ENCODE measurements at places on chromosomes 16 and 17. TPM values are rescaled to one million over a fixed set of nuclear protein-coding genes. Genes with fewer than 3 reads are reported as not detected.

DNA sequence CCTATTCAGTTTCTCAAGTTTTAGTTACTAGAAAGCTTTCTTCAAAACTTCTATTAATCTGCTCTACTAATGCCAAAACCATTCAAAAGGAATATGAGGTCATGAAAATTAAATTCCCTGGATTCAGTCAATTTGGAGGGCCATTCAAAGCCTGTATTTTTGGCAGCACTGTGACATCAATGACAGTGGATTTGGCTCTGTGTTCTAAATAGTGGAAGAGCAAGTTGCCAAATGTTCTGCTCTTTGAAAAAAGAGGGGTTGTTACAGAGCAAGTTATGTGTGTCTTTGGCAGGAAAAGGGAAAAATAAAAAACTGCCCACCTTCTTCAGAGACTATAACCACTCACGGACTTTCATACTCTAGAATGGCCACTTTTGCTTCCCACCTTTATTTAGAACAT is 3.2 kb upstream of the C16orf46 start:
- DNase-seq: no peak

- no peak for DNase-seq
Observed at GRCh38 chr17:68326681-68327080, 35.4 kb downstream of the ARSG start.

DNA sequence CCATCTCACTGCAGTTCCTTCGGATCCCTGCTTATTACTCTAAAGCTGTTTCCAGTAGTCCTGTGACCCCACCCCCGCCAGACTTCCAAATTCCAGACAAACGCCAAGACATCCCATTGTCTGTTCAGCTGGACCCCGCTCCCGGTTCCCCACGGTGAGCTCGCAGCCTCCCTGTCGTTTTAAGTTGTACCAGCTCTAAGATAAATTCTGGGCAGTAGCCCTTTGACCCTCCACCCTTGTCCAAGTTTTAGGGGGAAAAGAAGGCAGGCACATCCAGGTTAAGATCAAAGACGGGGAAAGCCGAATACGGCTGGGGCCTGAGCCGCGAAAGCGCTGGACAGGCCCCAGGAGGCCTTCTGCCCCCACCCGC is 589 bp downstream of the ARL6IP1 start:
- no peak for DNase-seq

DNA sequence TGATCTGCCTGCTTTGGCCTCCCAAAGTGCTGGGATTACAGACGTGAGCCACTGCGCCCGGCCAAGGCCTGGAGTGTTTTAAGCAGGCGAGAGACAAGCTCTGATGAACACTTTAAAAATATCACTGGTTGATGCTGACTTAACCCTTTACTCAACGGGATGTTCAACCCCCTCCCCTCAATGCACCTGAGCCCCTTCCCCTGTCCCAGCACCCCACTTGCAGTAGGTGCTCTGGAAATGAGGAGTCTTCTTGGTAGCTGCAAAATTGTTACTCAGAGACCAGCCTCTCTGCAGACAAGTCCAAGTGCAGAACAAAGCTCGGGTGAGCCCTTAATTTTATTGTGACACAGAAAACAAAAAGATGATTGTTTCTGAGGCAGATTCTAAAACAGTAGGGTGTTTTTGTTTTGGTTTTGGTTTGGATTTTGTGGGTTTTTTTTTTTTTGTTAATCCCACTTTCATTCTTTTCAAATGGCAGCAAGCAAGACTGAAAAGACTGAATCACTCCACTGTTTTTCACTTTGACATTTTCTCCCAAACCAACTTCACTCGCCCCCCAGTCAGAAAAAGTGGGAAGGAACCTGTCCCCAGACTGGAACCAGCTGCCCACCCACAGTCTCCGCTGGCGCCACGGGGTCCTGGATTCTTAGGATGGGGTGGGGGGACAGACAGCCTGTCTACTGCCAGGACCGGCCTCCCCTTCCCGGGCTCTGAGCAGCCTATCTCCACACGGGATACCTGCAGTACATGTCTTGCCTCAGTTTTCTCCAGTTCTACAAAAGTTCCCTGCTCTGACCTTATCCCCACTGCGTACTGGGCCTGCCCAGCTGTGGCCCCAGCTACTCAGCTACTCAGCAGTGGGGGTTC is 5.2 kb upstream of the PLLP start:
- DNase-seq: no peak

GRCh38 chr16:52465711-52466267 is 81.2 kb downstream of the TOX3 start:
- no peak for DNase-seq

DNA sequence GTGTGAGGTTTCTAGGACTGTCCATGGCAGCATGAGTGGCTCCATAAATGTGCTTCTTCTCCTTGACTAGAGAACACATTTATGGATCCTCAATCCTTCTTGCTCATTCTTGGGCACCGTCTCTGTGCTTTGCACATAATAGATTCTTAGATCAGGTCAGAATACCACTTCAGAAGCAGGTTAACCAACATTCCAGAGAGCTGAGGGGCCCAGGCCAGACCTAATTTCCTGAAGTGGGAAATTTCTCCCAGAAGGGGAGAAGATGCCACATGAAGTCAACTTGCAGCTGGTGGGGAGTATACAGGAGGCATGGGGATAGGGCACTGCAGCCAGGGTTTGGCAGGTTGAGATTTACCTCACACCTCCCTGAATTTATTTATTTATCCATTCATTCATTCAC is 24.4 kb upstream of the VAT1L start:
- DNase-seq: no peak

DNA sequence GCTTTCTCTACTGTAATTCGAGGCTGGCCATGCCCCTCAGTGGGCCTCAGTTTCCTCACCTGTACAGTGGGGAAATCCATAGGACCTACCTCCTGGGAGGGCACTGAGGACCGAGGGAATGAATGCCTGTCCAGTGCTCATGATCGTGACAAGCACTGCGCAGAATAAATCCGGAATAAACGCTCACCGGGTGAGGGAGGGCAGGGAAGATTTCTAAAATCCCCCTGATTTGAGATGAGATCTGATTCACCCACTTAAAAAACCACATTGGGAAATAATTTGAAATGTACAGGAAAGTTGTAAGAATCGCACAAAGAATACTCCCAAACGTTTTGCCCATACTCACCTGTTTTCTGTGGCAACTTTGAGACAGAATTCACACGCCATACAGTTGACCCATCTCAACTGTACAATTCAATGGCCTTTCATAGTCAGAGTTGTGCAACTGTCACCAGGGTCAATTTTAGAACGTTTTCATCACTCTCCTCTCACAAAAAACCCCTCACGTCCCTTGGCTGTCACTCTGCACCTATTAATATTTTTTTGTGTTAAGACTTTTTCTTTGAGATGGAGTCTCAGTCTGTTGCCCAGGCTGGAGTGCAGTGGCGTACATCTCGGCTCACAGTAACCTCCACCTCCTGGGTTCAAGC is 49.8 kb downstream of the IRF8 start:
- DNase-seq: no peak

DNA sequence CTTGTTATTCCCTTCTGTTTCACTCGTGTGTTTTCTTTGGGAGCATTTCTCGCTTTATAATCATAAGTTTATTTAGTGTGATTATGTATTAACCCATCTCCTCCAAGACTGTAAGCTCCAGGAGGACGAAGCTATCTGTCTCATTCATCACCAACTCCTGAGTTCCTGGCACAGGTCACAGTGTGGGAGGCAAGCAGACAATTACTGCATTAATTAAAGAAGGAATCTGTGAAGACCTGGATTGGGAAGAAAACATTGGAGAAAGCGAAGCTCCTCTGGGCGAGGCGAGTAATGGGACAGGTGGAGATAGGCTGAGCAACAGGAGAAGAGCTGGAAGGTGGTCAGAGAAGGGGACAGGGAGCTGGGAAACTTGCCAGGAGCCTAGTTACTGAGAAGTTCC is 7.8 kb upstream of the CAMKK1 start:
- DNase-seq: no peak

DNA sequence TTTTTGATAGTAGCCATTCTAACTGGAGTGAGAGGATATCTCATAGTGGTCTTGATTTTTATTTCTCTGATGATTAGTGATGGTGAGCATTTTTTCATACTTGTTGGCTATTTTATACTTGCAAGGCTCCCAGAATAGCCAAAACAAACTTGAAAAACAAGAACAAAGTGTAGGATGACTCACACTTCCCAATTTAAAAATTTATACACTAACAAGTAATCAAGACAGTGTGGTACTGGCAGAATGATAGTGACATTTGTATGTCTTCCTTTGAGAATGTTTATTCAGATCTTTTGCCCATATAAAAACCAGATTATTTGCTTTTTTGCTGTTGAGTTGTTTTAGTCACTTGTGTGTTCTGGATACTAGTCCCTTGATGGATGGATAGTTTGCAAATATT is 17.8 kb downstream of the SPECC1 start:
- DNase-seq: no peak

Gene CLDN9
- total RNA-seq: 1.9 TPM

Gene NBR1
- total RNA-seq: 30.7 TPM

Gene TEX19
- not detected for total RNA-seq

All from pancreas (tissue), 10 donors.